OCI-M1 (cell line): ENCODE measurements at places on chromosomes 7 and 10.

GRCh38 chr7:87213252-87213651 is 6.3 kb downstream of the TMEM243 start:
- no peak for DNase-seq

DNA sequence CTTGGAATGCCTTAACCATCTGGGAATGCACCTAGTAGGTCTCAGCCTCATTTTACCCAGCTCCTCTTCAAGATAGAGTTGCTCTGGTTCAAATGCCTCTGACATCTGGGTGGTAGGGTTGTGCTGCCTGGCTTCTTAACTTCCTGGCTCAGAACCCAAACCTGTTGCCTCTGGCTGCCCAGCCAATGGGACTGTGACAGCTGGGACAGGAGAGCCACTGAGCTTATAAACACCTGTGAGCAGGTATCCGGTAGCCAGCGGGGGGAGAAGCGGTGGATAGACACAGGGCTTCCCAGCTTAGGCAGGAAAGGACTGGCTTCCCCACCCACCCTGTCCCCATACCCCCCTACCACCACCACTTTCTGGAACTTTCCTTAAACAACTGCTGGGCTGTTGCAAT is 115.8 kb upstream of the CARD11 start:
- no peak for DNase-seq

DNA sequence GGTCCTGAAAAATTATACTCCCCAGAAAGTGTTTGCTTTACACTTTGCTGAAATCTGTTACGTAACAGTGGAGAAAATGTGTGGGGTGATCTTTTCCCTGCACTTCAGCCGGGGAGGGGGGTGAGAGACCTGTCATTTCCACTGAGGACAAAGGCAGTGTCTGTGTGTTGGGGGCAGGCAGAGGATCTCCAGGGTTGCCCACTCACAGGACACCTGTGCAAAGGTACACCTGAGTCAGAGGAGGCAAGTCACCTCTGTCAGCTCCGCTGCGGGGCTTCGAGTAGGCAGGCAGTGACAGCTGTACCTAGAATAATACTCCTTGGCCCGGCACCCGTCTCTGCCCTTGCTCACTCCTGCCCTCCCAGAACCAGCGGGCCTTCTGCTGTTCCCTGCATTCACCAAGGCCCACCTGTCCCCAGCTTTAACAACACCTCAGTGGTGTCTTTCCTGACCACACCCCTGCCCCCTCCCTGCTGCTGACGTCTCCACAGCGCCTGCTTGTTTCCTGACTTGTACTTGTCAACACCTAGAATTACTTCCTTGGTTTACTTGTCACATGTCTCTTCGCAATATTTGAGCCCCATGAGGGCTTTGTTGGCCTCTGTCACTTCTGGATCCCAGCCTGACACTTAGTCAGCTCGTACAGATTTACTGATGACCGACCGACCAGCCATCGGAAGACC is 159.2 kb downstream of the NEURL1 start:
- DNase-seq, result no peak

DNA sequence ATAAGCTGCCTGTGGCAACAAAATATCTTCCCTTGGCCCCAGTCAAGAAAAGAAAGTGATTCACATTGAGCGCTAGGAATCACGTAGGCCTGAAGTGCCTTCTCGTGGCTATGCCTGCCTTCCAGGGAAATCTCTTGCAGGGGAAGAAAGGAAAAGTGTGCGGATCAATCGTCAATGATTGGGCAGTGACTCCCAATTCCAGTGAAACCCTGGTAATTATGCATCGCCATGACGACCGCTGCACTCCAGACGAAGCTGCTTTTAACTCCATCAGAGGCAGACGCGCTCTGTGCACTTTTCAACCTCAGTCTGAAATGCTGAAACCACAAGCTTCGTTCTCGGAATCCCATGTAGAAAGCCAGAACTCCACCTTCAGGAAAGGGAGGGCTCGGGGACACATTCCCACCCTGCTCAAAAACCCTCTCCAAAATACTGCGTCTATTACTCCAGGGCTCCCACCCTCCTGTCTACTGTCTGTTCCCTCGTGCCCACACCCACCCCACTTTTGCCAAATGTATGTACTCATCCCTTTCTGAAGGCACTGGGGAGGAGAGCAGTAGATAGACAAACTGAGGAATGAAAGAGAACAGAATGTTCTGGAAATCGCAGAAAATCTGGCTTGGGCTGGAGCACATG is 24.2 kb upstream of the PRKAG2 start:
- DNase-seq, result no peak

DNA sequence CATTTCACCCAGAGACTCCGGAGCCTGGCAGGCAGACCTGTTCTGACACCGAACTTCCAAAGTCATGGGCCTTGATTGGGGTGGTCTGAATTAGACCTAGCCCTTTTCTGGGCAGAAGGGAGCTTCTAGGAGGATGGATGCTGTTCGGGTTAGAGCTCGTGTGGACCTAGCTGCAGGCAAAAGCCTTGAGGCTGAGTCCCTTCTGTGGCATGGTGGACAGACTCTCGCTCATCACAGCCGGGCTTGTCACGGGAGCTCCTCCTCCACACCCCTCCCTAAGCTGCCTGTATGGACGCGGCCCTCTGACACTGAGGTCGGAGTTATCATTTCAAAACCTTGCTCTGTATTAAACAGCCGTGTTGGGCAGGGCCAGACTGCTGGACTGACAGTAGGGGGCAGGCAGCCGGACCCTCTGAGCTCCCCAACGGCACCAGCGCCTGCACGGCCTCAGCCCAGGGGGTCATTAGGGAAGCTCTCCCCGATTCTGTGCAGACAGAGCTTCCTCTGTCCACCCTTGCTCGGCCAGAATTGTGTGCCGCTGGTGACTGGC is 2.2 kb downstream of the IRF5 start:
- peak; percentile 16 for DNase-seq

DNA sequence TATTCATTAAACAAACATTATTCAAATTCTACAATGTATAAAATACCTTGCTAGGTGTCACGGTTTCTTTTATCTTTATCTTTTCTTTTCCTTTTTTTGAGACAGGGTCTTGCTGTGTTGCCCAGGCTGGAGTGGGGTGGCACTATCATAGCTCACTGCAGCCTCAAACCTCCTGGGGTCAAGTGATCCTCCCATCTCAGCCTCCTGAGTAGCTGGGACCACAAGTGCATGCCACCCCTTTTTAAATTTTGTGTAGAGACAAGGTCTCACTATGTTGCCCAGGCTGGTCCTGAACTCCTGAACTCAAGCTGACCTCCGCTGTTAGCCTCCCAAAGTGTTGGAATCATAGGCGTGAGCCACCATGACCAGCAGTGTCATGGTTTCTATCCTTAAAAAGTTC is 17.9 kb upstream of the BLOC1S2 start:
- DNase-seq, result no peak

DNA sequence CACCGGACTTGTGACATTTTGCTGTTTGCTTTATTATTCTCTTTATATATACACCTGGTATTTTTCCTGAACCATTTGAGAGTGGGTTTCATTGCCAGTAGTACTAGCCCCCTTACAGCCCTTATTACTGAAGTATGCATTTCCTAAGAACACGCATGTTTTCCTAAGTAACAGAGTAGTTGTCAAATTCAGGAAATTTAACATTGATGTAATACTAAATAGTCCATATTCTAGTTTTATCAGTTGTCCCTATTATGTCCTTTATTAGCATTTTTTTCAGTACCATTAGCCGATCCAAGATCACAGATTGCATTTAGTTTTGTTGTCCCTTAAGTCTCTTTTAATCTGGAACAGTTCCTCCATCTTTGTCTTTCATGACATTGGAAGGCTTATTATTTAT is 8.0 kb downstream of the KMT2E start:
- DNase-seq, result no peak

- DNase-seq, result no peak
Measured at GRCh38 chr7:20737840-20738448, 48.7 kb downstream of the SP8 start.

GRCh38 chr10:59587083-59587755 is 122.4 kb downstream of the SLC16A9 start:
- no peak for DNase-seq

DNA sequence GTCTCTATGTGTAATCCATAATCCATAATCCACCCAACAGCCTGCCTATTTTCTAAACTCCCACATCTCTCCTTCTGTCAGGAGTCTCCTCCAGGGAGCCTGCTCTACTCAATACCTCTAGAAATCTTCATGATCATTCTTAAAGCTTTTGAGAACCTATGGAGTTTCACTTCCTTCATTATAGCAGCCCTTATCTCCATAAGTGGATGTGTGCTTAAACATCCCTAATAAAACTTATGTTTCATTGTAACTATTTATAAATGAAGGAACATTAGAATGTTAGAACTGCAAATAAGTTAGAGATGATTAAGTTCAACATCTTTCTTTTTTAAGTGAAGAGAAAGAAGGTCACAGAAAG is 8.5 kb downstream of the CPED1 start:
- no peak for DNase-seq

GRCh38 chr7:18212758-18213157 is 185.1 kb upstream of the PRPS1L1 start:
- no peak for DNase-seq

- no peak for DNase-seq
Measured at GRCh38 chr10:103723557-103723956, 131.8 kb downstream of the SH3PXD2A start.
